ENCODE measurements at places on chromosomes 12 and 14.

DNA sequence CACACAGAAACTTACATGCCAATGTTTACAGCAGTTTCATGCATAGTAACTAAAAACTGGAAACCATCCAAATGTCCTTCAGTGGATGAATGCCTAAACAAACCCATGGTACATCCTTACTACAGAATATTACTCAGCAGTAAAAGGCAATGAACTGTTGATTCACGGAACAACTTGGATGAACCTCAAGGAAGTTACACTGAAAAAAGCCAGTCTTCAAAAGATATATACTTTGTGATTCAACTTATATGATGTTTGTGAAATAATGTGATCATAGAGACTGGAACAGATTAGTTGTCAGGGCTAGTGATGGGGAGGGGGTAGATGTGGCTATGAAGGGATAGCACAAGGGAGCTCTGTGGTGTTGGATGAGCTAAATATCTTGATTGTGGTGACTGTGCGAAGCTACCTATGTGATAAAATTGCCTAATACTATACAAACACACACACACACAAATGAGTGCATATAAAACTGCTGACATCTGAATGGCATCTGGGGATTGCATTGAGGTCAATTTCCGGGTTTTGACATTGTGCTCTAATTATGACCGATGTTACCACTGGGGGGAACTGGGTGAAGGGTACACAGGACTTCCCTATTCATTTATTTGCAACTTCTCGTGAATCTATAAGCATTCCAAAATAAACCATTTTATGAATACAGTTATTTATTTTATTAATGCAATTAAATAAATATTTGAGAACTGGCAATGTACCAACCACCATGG is 94.3 kb downstream of the RIN3 start:
- no peak for DNase-seq

DNA sequence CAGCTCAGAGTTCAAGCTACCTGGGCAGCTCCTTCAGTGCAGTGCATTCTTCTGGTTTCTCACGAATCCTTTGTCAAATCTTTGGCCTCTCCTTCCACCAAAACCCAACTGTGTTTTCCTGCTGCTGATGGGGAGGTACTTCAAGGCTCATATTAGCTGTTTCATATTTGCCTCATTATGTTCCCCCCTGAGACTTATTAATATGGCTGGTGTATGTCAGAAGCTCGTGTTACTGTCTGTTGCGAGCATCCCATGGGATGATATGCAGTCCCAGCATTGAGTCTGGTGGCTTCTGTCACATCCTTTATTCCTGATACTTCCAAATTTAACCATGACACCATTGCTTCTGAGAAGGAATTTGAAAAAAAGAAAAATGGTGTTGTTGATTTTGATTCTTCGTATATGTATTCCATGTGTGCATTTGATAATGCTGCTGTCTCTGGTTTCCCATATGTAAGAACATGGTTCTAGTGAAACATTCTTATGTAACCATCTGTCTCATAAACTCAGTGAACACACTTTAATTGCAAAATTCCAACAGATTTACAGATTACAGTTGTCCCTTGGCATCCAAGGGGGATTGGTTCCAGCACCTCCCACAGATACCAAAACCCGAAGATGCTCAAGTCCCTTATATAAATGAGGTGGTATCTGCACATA is 149.1 kb downstream of the KICS2 start:
- DNase-seq, result no peak

DNA sequence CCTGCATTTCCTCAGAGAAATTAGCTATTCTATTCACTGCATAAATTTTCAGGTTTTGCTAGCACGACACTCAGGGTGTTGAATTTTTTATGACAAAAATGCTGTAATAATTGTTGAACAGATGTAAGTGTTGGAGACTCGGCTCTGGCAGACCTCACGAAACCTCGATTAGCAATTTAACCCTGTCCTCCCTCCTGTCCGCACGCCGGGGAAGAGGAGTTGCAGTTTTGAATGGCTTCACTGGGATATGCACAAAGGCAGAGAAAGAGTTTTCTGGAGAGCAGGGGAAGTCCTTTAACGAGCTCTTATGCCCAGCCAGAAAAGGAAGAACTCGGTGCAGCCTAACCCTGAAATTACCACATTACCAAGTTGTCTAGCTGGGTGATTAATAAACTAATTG is 661.1 kb downstream of the VRK1 start:
- DNase-seq, result no peak

GRCh38 chr14:69287098-69288010 is 27.4 kb downstream of the GALNT16 start:
- peak; percentile 32 for DNase-seq

- peak; percentile 2 for DNase-seq
Measured at GRCh38 chr12:94458877-94459727, 565 bp downstream of the CEP83 start.

GRCh38 chr14:75395862-75396261 is 32.0 kb upstream of the JDP2 start:
- DNase-seq, result no peak

- peak; percentile 12 for DNase-seq
Measured at GRCh38 chr14:51219473-51220448, 20.3 kb upstream of the TMX1 start.

GRCh38 chr14:44010071-44010470 is 497.0 kb downstream of the FSCB start:
- no peak for DNase-seq

GRCh38 chr12:92034858-92035401 is 110.7 kb downstream of the BTG1 start:
- peak; percentile 44 for DNase-seq

- DNase-seq, result no peak
Measured at GRCh38 chr12:106074706-106075392, 63.9 kb downstream of the NUAK1 start.

DNA sequence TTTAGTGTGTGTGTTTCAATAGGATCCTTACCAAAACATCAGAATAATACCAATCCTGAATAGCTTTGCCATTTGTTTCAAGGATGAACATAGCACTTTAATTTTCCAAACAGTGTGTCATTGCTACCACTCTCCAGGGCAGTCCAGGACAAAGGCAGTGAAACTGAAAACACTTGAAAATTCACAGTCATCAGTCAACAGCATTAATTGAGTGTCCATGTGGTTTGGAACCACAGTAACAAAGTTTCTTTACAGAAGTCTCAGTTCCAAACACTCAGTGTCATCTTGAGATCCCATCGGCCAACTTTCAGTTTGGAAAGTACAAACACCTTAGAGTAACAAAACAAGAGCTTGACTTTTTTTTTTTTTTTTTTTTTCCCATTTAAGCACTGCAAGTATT is 228.4 kb upstream of the SOX5 start:
- no peak for DNase-seq

GRCh38 chr12:102481705-102482425 is 1.5 kb upstream of the IGF1 start:
- DNase-seq, result no peak

DNA sequence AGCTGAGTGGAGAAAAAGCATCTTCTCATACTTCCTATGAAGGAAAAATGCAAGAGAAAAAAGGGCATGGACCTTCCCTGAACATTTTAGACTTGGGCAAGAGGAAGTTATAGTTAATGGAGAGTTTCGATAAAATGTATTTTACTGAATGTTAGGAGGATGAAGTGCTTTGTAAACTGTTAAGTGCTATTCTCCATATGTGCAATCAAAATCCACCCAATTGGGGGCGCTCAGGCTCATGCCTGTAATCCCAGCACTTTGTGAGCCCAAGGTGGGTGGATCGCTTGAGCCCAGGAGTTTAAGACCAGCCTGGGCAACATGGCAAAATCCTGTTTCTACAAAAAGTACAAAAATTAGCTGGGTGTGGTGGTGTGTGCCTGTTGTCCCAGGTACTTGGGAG is 1.9 kb upstream of the CNPY2 start:
- no peak for DNase-seq

DNA sequence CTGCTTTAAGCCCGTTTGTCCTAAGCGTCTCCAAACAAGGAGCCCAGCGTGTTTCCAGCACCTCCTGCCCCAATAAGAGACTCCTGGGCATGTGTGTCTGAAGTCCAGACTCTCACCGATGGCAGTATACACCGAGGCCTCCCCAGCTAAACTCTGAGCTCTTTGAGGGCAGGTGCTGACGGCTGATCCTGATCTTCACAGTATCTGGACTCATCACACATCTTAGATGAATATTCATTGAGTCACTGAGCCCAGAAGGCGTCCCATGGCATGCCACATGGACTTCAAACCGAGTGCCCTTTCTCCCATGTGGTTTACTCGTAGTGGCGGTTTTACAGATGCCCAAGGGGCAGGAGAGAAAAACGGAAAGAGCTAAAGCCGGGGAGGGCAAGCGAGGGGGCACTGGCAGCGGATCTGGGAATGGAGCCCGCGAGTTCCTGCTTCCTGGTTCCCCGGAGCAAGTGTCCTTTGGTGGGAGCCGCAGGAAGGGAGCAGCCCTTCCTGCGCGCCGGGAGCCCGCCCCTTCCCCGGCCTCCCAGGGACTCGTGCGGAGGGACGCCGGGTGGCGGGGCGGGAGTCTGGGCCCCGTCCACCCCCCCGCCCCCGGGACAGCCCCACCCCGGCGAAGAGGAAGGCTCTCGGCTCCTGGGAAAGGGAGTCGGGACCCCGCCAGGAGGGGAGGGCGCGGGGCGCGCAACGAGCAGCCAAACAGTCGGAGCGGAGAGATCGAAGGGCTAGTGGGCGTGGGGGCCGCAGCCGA is 585 bp upstream of the TEAD4 start:
- DNase-seq, result peak; percentile 90

- no peak for DNase-seq
Measured at GRCh38 chr12:104974626-104975290, 11.4 kb upstream of the NOPCHAP1 start.

DNA sequence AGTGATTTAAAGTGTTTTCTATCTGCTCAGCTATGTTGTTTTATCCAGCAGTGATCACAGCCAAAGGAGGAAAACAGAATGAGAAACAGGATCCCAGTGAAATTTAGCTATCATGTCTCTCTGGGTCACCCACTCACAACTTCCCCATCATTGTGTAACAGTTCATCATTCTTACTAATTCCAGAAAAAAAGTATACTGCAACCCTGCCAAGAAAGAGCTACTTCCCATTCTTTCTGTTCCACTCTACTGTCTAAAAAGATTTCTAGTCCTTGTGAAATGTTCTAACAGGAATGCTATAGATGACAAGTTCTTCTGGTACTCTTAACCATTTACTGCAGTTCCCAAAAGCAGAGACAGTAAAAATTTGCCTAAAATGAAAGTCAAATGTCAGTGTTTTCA is 39.2 kb upstream of the CD163 start:
- DNase-seq, result no peak

DNA sequence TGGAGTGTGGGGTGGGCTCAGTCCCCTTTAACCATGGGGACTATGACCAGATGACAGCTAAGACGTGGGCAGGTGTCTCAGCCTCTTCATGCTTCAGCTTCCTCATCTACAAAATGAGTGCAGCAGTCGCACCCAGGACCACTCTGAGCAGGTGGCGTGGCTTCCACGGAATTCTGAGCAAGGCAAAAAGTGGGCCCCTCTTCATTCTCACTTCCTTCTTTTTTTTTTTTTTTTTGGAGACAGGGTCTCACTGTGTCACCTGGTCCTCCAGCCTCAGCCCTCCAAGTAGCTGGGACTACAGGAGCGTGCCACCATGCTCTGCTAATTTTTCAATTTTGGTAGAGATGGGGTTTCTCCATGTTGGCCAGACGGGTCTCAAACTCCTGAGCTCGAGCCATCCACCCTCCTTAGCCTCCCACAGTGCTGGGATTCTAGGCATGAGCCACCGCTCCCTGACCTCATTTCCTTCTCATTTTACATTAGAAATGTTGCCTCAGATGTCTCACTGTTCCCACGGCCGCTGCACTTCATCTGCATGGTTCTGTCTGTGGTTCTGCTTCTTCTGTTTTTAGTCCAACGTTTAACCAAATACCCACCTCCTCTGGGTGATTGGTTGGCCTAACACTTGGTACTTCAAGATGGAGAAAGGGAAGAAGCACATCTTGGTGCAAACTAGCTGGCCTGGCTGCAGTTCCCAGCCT is 41.3 kb upstream of the BCL7A start:
- peak; percentile 48 for DNase-seq

GRCh38 chr12:44816446-44817017 is 59.6 kb downstream of the NELL2 start:
- DNase-seq, result no peak

- DNase-seq, result no peak
Measured at GRCh38 chr14:89650077-89650978, 233.3 kb upstream of the FOXN3 start.

DNA sequence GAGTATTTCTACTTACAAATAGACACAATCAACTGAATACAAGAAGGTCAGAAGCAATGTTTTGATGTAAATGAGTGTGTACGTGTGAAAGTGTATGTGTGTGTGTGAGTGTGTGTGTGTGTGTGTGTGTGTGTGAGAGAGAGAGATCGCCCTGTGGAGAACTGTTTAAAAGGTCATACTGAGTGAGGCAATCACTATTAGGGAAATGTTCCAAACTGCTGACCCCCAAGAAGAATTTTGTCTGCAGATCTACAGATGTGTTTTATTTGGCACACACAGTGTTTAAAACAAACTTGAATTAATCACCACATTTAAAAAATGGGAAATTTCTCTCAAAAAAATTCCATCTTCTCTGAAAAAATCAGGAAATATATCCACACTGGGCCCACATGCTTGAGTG is 1069.1 kb downstream of the SLC6A15 start:
- DNase-seq, result no peak

DNA sequence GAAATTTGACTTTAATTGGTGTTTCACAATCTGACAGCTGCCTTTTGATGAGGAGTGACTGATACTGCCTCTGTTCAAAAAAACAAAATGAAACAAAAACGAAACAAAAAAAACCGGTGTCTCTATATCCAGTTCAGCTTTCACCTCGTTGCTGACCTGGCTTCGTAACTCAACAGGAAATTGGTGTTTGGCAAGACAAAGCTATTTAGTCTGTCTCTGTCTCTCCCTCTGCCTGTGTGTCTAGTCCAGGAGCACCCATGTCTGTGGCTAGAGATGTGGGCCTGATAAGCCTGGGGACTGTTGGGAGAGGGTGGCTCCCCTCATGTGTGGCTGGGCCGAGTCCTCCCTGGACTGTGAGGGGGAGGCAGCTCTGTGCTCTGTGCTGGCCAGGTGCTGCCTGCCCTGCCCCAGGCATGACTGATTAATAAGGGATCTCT is 11.3 kb downstream of the CACNA1C start:
- no peak for DNase-seq

GRCh38 chr14:85417396-85417795 is 112.5 kb upstream of the FLRT2 start:
- no peak for DNase-seq

DNA sequence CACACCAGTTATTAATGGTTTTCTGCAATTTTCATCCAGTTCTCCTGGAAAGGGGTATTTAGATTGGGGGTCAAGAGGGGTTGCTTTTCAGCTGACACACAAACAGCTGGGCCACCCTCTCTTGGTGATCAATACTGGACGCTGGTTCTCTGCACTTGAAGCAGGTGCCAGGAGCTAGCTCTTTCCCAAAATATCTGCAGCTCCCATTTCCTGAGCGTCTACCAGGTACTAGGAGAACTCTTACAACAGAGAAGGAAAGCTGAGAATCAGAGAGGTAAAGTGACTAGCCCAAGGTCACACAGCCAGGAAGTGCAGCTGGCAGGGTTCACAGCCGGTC is 1.2 kb downstream of the TESC start:
- no peak for DNase-seq

- DNase-seq, result peak; percentile 21
Measured at GRCh38 chr12:43776498-43776897, 17.7 kb downstream of the IRAK4 start.

All from HT1080 (cell line).